ENCODE measurements at places on chromosomes 5 and 9. TPM values are rescaled to one million over a fixed set of nuclear protein-coding genes. Genes with fewer than 3 reads are reported as not detected.

Gene SMU1
- 17.7 TPM for total RNA-seq

Gene KCNN2
- 0.20 TPM for total RNA-seq

Gene CMYA5
- 0.06 TPM for total RNA-seq

Gene PCDHGA1
- 0.32 TPM for total RNA-seq

Gene ALDH7A1
- 74.9 TPM for total RNA-seq

Gene SLC6A7
- total RNA-seq: not detected

Gene NPR3
- total RNA-seq: 14.7 TPM
